ENCODE measurements at places on chromosomes 1 and 21. TPM values are rescaled to one million over a fixed set of nuclear protein-coding genes. Genes with fewer than 3 reads are reported as not detected.

- no peak for DNase-seq
Observed at GRCh38 chr1:29169976-29170375, 11.7 kb downstream of the SRSF4 start.

- no peak for DNase-seq
Observed at GRCh38 chr1:6471086-6471969, 5.4 kb upstream of the TNFRSF25 start.

- no peak for DNase-seq
Observed at GRCh38 chr1:89254658-89255287, 17.9 kb downstream of the GBP5 start.

Gene SLX9
- total RNA-seq, result 44.2 TPM

Gene SYT14
- not detected for total RNA-seq

- no peak for DNase-seq
Observed at GRCh38 chr21:32136546-32136945, 142.3 kb downstream of the MIS18A start.

DNA sequence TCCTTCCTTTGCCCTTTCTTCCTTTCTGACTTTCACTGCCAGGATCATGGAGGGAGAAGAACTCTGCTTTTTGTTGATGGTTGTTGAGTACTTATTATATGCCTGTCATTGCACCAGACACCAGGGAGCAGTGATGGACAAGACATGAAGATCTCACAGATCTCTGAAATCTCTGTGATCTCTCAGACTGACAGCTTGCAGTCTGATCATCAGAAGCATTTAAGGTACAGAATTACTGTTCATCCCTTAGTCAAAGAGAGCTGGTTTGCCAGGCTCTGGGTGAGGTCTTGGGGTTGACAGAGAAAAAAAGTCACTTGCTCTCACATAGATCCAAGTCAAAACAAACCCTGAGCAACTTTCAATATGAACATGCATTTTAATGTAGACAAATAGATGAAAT is 299.5 kb upstream of the FMN2 start:
- DNase-seq, result no peak

Gene TNFRSF8
- 0.22 TPM for total RNA-seq

GRCh38 chr1:172286629-172287076 is 133.8 kb upstream of the C1orf105 start:
- no peak for DNase-seq

- DNase-seq, result no peak
Observed at GRCh38 chr1:150268340-150268704, 494 bp downstream of the APH1A start.

DNA sequence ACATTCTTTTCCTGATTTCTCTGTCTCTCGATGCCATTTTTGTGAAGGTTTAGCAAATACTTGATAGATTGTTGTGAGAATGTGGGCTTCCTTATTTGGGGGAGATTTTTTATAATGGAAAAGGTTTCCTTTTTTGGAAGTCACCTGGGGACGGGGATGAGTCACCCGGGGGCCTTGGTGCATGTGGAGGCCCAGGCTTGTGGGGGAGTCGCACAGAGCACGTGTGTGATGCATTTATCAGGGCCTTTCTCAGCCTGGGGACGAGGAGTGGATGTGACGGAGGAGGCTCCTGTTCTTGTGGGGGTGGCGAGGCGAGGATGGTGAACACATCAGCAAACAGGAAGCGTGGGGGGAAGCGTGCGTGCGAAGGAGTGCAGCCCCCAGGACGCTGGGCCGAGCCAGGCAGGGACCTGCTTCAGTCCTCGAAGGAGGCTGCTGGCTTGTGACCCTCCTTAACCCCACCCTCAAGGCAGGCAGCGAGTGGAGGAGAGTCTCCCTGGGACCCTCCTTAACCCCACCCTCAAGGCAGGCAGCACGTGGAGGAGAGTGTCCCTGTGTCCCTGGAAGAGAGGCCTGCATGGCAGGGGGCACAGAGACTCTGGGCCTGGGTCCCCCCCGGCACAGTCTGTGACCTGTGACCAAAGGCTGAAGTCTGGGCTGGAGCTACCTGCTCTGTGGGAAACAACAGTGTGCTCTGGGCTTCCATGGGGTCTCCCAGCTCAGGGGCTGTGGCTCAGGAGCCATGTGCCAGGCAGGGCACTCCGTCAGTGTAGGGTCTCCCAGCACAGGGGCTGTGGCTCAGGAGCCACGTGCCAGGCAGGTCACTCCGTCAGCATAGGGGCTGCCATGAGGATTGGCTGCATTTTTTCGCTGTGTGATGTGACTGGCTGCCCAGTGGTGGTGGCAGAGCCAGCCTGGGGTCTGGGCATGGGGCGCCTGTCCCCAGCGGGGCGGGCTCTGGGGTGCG is 57.2 kb downstream of the AGPAT3 start:
- DNase-seq, result peak; percentile 68

DNA sequence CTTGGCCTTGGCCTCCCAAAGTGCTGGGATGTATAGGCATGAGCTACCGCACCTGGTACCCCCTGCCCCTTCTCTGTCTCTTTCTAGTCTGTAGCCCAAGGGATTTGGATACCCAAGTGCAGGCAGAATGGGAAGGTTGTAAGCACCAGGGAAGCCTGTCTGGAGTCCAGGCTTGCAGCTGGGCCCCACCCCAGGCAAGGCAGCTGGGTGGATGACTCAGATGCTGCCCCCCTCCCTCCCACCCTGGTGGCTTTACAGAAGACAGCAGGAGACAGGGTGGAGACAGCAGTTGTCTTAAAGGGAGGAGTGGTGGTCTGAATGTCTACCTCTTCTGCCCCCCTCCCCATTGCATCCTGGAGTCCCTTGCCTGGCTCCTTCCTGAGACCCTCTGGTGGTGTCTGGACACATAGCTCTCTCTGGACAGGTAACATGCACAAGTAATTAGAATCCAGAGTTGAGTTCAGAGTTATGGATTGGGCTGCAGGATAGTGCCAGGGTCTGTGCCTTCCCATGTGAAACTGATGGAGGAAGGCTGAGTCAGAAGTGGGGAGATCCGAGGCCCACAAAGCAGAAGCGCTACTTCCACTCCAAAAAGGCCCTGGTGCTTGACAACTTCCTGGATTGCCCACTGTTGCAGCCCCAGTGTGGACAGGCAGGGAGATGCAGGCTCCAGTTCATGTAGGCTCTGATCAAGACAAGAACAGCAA is 5.1 kb downstream of the LMNA start:
- DNase-seq, result no peak

Gene SHISA4
- 0.23 TPM for total RNA-seq

DNA sequence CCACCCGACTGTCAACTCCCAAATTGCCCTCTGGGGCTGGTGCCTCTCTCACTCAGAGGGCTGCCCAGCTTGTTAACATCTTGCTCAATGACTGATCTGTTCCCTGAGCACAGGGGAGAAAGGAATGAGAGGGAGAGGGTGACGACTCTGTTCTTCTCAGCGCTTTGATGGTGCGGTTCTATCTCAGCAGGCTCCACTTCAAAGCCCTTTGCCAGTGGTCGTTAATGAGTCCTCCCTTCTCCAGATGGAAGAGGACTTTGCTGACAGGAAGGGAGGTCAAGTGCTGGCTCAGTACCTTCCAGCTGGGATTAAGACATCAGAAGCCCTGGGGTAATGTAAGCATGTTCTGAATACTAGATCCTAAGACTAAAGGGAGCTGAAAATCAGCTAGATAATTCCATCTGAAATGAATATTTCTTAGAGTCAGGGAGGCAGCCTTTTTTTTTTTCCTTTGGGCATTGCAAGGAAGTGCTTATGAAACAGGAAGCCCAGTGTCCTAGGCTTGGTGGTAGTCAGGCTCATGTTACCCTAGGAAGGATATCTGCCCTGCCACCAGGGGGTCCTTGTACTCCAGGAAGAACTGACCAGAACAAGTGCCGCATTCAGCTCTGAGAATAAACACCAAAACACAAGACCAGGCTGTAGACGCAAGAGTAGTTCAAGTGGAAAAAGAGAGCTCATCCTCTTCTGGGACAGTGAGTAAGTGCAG is 4.7 kb downstream of the FMOD start:
- no peak for DNase-seq

Gene KRTAP7-1
- total RNA-seq, result not detected

DNA sequence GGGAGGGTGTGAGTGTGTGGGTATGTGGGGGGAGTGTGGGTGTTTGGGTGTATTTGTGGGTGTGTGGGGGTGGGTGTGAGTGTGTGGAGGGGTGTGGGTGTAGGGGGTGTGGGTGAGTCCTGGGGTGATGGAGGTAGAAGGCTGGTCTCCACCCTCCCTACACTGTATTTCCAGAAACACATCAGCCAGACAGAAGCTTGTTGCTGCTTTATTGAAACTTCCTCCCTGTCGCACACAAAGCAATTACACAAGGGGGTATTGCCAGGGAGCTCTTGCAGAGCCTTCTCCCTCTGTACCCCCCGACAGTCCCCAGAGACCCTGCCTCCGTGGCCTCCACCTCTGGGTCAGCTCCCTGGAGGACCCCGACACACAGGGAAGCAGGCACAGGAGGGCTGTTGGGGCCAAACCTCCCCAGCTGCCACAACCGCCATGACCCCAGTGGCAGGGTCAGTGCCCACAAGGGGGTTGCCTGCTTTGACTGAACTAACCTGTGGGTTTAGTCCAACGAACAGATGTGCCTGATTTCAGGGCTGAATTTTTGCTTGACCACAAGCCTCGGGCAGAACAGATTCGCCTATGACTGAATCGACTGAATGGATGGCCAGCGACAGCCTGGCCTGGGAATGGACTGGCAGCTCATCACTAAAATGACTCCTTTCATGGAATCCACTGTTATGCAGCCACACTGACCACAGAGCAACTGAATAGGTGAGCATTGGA is 9.1 kb upstream of the MATN1 start:
- DNase-seq, result no peak

GRCh38 chr1:221672965-221673364 is 68.9 kb downstream of the DUSP10 start:
- no peak for DNase-seq

Gene CSF3R
- 0.17 TPM for total RNA-seq

DNA sequence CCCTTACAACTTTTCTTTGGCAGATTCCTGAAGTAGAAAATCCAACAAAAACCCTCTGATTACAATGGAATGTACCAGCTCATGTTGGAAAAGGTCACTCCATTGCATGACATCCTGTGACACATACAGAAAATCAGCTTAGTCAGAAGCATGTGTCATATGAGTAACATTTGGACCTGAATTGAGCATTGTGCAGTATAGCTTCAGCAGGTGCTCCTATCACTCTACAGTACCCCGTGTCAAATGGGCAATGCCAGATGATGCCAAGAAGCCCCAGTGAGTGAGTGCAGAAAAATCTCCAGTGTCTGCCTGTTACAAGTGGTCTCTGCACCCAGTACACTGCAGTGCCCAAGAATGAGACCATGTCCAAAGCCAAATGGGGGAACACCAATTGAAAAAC is 129.7 kb upstream of the RUNX1 start:
- no peak for DNase-seq

- DNase-seq, result no peak
Observed at GRCh38 chr1:72724951-72725861, 442.9 kb upstream of the NEGR1 start.

- DNase-seq, result no peak
Observed at GRCh38 chr1:204493984-204494280, 673 bp downstream of the PIK3C2B start.

- no peak for DNase-seq
Observed at GRCh38 chr1:18693256-18694098, 62.8 kb downstream of the PAX7 start.

Gene SPATA46
- total RNA-seq, result not detected

DNA sequence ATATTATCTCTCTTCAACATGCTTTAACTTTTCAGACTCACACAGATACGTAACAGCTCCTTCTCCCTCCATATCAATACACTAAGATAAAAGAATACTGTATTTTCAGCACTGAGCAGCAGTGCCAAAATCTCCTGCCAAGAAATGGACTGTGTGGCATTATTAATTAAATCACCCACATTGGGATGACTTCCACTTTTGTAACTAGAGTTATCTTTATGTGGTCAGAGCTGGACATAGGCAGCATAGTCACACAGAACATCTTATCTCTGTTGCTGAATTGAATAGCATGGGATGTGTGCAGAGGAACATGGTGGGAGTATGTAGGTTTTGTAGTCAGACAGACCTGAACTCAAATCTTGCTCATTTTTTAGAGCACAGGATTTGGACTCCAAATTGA is 41.4 kb upstream of the CACYBP start:
- no peak for DNase-seq

- no peak for DNase-seq
Observed at GRCh38 chr1:165942062-165942461, 114.6 kb downstream of the UCK2 start.

Gene PSMD4
- total RNA-seq, result 170 TPM

GRCh38 chr1:186500804-186501203 is 39.9 kb upstream of the PDC start:
- DNase-seq, result no peak

DNA sequence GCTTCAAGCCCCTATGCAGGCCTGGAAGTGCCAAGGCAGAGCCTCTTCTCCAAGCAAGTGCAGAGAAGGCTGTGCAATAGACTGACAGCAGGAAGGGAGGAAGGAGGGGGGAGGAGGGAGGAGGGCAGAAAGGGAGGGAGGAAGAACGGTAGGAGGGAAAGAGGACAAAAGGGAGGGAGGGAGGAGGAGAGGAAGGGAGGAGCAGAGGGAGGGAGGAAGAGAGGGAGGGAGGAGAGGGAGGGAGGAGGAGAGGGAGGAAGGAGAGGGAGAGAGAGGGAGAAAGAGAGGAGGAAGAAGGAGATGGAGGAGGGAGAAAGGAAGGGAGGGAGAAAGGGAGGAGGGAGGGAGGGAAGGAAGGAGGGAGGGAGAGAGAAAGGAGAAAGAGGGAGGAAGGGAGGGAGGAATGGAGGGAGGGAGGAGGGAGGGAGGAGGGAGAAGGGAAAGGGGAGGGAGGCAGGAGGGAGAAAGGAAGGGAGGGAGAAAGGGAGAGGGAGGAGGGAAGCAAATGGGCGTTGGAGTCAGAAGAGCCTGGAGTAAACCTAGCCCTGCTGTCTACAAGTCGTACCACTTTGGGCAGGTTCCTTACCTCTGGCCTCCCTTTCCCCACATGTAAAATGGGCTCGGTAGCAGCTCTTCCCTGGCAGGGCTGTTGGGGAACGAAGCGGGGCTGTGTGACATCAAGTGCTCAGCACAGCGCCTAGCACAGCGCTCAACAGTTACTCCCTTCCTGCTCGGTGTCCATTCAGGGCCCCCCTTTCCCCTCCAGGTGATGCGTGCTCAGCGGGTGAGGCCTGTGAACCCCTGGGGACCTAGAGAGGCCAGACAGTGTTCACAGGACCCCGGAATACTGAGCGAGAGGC is 244.6 kb downstream of the NPHP4 start:
- no peak for DNase-seq

DNA sequence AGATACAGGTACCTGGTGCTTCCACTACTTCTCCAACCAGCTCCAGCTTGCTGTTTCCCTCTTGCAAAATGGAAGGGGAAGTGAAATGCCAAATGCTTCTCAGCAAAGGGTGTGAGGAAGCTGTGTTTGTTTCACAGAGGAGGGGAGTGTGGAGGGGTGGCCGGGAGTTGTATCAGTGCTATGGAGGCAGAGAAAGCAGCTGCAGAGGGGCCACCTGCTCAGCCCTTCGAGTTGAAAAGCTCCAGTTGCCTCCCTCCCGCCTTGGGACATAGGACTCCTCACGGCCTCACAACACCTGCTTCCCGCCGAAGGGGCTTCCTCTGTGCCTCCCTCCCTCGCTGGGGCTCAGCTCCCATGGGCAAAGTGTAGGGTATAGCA is 12.1 kb upstream of the LINGO4 start:
- no peak for DNase-seq

All from activated naive CD8-positive, alpha-beta T cell treated with anti-CD3 and anti-CD28 coated beads, Interleukin-2, amount 10 ng/mL, durations not matched to agents 7 days and 5 days (primary cell).